ENCODE measurements at places on chromosomes 5 and 9.

DNA sequence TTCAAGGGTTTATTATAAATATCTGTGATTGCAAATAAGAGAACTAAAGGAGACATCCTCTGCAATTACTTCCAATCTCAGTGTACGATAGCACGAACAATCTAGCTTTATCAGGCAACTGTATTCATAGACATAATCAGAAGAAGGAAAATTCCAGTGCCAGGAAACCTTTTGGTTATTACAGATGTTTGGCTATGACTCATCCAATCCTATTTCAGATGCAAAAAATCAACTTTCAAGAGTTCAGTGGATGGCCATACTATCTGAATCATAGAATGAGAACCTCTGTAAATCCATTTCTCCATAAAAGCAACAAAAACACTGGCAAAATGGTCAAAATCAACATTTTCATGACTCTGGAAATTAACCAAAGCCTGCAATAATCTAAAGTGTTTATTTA is 37.9 kb downstream of the GAS1 start:
- no peak for DNase-seq

GRCh38 chr9:121656941-121657470 is 5.6 kb downstream of the DAB2IP start:
- no peak for DNase-seq

DNA sequence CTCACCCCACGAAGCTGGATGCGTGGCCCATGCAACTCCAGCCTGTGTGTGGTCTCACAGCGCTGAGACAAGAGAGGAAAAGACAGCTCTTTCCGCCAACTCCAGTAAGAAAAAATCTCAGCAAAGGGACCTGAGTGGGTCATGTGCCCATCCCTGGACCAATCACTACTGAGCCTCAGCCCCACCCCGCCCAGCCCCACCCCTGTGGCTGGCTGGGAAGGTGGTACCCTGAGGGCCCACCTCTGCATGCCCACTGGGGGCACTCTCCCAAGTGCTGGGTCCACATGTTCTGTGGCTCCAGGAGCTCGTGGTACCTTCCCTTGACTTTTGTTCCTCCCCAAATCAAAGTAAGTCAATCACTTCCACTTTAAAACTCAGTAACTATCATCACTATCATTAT is 105.1 kb upstream of the SMIM23 start:
- DNase-seq, result no peak

- no peak for DNase-seq
Observed at GRCh38 chr9:37238122-37238521, 117.7 kb downstream of the ZCCHC7 start.

DNA sequence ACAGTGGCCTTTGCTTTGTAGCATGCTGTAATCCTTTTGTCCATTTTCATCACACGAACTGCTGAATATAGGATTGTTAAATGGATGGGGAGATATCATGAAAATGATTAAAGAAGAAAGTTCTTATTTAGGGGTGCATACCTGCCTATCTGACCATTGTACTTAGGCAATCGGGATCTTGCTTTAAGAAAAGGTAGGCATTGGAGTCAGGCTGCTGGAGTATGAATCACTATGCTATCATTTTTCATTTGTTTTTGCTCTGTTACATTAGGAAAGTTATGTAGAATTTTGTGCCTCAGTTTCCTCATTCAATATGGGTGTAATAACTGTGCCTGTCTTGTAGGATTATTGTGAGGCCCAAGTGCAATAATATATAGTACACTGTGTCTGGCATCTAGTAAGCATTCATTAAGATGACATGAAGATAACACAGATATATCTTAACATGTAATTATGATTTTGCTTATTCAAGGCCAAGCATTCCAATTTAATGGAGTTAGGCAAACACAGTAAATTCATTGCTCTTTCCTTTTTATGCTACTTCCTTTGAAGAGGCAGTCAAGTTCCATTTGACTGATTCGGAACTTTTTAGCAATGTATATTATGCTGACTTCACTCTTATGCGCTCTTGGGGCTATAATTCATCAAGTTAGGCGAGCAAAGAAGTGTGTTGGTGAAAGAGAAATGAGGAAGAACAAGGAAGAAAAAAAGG is 109.9 kb upstream of the CDKN2B start:
- no peak for DNase-seq

DNA sequence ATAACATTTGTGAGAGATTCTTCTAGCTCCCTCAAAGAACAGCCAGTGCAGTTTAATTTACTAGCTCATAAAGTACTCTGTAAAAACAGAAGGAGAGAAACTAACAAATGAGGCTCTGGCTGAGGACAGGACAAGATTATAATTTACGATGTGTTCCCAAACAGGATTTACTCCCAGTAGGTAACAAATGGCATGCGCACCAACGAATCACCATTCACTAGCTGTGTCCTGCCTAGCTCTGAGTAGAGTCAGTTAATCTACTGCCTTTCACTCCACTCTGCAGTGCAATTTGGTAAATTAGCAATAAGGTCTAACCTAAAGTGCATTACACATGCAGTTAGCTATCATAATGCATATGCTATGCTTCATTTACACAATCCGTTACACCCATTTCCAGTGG is 497.4 kb upstream of the CCNG1 start:
- no peak for DNase-seq
